ENCODE measurements at places on chromosomes 2 and 18.

DNA sequence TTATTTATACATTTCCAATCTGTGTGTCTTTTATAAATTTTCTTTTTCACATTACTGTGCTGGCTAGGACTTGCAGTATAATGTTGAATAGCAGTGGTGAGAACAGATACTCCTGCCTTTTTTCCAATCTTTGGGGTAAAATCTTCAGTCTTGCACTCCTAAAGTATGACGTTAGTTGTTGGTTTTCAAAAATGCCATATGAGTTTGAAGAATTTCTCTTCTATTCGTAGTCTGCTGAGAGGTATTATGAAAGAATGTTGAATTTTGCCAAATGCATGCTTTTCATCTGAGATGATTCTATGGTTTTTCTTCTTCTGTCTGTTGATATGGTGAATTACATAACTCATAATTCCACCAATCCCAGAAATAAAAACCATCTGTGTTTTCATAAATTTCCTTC lies 335.3 kb upstream of the CHST9 start:
- DNase-seq, result no peak

- no peak for DNase-seq
Measured at GRCh38 chr2:117128461-117128860, 686.0 kb upstream of the DDX18 start.

- no peak for DNase-seq
Measured at GRCh38 chr18:54679318-54680149, 88.5 kb downstream of the DYNAP start.

DNA sequence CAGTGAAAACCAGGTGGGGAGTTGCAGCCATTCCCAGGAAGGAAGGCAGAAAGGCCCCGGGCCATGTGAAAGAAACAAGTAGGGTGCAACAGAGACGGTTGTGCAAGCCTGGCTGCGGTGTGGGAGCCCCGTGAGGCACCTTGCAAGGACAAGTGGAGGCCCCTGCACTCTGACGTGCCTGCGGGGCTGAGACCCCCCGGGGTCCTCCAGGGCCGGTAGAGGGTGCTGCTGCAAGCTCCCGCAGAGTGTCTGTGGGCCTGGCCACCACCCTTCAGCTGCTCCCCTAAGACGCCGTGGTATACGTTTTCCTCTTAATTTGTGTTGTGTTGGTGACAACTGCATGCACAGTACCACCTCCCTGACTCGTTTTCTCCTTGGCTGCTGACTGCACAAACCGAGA lies 27.4 kb upstream of the MC5R start:
- DNase-seq, result no peak

GRCh38 chr2:219308142-219309101 lies 779 bp downstream of the PTPRN start:
- peak; percentile 87 for DNase-seq

- no peak for DNase-seq
Measured at GRCh38 chr2:230348787-230349186, 21.8 kb downstream of the SP140L start.

DNA sequence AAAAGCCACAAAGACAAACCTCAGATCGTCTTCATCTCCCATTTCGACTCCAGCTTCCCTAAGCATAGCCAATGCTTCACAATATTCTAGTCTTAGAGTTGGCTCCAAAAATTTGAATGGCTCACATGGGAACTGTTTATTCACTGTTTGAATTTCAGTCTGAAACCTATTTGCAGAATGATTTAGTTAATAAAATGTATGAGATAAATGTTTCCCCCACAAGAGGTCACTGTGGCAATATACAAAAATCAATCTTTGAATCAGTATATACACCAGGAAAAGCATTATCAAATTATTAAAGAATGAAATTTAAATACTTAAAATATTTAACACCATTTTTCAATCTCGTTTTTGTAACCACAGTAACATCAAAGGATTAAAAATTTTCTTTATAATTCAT lies 40.0 kb upstream of the MCM6 start:
- DNase-seq, result no peak

- DNase-seq, result no peak
Measured at GRCh38 chr18:50638884-50639420, 79.1 kb downstream of the MAPK4 start.
